ENCODE measurements at places on chromosomes 7 and 10.

DNA sequence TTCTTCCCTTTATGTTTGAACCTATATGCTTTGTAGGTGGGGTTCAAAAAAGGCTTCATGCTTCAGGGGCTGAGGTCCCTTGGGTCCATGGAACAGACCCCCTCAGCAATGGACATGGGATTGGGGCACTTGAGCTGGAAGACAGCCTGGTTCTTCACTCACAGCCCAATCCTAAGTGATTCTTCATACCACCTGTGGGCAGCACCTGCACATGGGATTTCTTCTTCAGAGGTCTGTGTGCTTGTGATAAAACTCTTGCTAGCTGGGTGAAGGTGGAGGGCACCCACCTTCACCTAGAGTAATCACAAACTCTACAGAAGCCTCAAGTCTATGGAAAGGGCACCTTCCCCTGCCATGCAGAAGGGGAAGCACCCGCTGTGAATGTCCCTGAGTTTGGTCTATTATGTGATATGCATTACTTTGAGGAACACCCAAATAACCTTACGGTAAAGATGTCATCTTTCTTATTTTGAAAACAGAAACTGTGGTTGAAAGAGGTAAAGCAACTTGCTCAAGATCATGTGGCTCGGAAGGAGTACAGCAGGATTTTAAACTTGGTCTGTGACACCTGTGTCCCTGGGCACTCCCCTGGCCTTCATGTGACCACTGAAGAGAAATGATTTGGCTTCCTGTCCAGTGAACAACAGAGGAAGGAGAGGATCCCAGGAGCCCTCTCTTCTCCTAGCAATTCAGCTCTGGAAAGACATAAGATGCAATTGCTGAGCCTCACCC is 469.5 kb upstream of the ZMIZ1 start:
- peak; percentile 0 for DNase-seq

DNA sequence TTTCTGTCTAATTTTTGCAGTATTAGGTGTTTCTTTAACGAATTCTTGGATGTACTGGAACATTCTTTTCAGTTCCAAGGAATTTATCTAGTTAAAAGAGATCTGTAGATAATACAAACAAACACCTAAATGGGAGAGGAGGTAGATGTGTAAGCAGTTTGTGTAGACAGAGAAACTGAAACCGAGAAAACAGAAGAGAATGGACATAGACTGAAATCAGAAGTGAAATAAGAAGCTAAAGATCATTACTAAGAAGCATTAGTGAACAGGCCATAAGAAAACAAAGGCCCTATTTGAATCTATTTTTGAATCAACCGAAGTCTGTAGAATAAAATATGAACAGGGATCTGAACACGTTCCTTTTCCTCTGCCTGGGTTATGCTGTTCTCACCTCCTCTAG is 26.5 kb upstream of the TMEM229A start:
- DNase-seq = no peak

GRCh38 chr7:114081606-114082425 is 163.0 kb upstream of the PPP1R3A start:
- DNase-seq = no peak

- no peak for DNase-seq
Measured at GRCh38 chr10:6383096-6383812, 180.5 kb downstream of the PFKFB3 start.

- DNase-seq = no peak
Measured at GRCh38 chr7:35753761-35754603, 46.9 kb upstream of the SEPTIN7 start.

- no peak for DNase-seq
Measured at GRCh38 chr10:23514321-23514720, 75.4 kb downstream of the OTUD1 start.

- DNase-seq = no peak
Measured at GRCh38 chr10:69759641-69760040, 42.1 kb upstream of the COL13A1 start.

DNA sequence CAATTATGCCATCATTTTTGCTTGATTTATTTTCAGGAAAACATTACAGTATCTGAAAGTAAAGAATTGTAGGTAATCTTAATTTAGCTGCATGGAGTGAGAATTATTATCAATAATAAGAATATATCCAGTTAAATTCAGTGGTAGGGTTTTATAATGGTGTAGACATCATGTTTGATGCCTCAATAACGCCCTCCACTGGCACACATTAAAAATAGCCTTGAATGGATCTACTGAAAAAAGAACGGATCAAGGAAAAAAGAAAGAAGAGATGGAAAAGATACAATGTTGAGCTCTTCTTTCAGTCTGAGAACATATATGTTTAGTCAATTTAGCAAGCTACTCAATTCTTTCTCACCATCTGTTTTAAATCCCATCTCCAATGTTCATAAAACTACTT is 319.2 kb downstream of the CDC14C start:
- DNase-seq = no peak

DNA sequence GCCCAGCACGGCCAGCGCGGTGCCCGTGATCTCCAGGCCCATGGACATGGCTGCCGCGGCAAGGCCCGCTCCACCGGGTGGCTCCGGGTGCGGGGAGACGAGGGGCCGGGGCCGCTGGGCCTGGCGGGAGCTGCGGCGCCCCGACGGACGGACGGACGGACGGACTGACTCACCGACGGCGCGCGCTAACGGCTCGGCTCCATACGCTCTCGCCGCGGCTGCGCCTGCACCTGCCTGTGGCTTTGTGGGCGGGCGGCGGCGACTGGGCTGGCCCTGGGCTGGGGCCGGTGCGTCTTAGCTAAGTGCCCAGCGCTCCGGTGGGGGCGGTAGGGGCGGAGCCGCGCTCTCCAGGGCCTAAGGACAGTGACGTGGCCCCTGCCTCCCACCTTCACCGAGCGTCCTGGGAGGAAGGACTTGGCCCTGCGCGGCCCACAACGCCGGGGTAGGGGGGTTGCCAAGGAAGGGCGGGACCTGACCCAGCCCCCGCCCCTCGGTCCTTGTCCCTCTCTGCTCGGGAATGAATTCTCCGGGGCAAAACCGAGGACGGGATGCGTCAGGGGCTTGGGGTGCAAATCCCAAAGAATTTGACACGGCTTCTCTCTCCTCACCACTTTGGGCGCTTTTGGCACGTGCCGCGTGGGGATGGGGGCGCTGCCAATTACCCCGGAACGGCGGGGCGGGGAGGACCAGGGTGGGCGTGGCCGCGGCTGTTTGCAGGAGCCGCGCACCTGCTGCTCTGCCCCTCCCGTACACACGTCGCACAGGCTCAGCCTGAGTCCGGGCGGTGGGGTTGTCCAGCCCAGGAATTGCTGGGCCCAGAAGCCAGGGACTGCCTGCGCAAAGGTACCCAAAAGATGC is at the start of gene CLDN3:
CLDN3 (minus strand) TSS at position 269 of the 858 bp plus-strand sequence; CDS start at position 48, 221 bp downstream.
- peak; percentile 96 for DNase-seq

GRCh38 chr10:22988581-22989360 is 60.9 kb downstream of the ARMC3 start:
- no peak for DNase-seq

GRCh38 chr7:130277763-130278643 is 11.3 kb downstream of the CPA2 start:
- DNase-seq = peak; percentile 67

DNA sequence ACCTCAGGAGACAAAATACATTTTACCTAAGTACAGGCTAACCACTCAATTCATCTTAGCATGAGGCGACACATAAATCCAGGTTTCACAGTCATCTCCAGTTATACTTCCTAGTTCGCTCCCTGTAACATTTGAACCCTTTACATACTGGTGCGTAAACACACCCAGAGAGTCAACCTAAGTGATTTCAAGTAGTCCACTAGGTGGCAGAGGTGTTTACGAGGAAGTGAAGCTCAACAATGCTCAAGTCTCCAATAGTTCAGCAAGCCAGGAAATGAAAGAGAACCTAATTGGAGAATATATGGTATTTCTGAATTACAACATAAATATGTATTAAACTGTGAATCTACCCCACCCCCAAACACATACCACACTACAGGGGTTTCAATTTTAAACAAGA is 76.3 kb upstream of the ABCB5 start:
- no peak for DNase-seq

- DNase-seq = no peak
Measured at GRCh38 chr10:11962176-11962575, 80.4 kb downstream of the UPF2 start.

DNA sequence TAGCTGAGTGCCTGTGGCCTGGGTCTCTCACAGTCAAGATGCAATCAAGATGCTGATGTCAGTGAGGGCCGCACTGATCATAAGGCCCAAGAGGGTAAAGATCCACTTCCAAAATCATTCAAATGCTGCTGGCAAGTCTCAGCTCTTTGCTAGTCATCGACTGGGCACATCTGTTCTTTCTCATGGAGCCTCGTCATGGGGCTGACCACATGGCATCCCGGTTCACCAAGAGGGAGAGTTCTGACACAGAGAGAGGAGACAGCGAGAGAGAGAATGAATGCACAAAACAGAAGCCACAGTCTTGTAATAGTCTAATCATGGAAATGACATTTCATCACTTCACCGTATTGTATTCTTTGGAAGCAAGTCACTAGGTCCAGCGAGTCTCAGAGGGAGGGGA is 1067.5 kb upstream of the C7orf33 start:
- DNase-seq = no peak

GRCh38 chr7:95089414-95090315 is 182.3 kb downstream of the PPP1R9A start:
- no peak for DNase-seq

DNA sequence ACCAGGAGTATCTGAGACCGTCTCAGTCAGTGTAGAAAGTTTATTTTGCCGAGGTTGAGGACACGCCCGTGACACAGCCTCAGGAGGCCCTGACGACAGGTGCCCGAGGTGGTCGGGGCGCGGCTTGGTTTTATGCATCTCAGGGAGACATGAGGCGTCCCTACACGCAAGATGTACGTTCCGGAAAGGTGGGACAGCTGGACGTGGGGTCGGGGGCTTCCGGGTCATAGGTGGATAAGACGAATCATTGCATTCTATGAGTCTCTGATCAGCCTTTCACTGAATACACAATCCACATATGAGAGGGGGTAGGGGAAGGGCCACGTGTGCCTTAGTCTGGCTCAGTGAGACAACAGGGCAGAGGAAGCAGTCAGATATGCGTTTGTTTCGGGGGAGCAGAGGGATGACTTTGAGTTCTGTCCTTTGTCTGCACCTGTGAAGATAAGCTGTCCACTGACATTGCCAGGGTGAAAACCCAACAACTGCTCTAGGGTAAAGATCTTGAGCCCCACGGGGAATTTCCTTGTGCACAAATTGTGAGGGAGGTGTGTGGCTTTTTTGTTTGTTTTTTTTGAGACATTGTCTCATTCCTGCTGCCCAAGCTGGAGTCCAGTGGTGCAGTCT is 66.2 kb downstream of the DNAJB6 start:
- no peak for DNase-seq

GRCh38 chr7:150858236-150859197 is 6.2 kb downstream of the AOC1 start:
- DNase-seq = peak; percentile 25

- no peak for DNase-seq
Measured at GRCh38 chr10:127194111-127194510, 2.3 kb downstream of the INSYN2A start.

- no peak for DNase-seq
Measured at GRCh38 chr7:5255832-5256231, 26.9 kb upstream of the SLC29A4 start.

- no peak for DNase-seq
Measured at GRCh38 chr7:41887416-41887815, 184.5 kb upstream of the INHBA start.

DNA sequence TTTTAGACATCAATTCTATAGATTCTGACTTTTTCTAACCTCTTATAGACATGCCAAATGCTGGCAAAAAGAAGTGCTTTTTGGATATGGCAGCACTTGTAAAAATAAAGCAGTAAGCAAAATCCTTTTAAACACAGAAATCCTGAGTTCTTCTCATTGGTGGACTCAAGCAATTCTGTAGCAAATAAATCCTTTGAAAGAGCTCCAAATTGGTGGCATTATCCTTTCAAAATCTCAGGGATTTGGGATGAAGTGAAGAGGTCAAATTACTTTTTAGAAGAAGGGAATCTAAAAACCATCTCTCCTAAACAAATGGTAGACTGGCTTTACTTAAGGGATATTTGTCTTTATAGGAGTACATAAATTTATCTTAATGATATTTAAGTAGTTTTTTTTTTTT is 17.5 kb upstream of the ASCC1 start:
- DNase-seq = no peak

- DNase-seq = no peak
Measured at GRCh38 chr7:141003172-141004065, 11.3 kb downstream of the MRPS33 start.

DNA sequence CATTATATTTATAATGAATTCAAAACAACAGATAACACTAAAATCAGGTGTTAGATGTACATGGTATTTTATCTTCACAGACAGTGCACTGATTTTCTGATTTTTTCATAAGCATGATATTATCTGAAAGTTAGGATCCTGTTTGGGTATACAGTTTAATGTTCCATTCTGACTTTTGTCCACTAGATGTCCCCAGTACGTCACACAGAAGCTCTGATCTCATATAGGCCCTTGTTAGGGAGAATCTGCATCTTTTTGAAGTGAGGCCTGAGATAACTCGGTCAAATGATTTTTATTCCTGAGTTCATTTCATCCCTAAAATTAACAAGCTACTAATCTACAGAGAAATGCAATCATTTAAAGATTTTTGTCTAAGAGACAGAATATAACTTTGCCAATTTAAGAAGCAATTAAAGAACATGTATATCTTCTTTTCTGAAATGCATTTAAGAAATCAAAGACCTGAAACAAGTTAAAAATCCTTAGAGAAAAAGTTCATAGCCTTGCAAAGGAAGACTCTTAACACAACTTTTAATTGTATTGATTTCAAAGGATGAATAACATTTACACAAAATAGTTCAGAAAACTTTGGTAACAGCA is 72.0 kb upstream of the TES start:
- DNase-seq = no peak

- DNase-seq = no peak
Measured at GRCh38 chr7:78015574-78016260, 217.1 kb downstream of the PHTF2 start.

- no peak for DNase-seq
Measured at GRCh38 chr10:15083674-15084501, 4.7 kb downstream of the ACBD7 start.

- no peak for DNase-seq
Measured at GRCh38 chr7:6392712-6393666, 54.8 kb downstream of the DAGLB start.

DNA sequence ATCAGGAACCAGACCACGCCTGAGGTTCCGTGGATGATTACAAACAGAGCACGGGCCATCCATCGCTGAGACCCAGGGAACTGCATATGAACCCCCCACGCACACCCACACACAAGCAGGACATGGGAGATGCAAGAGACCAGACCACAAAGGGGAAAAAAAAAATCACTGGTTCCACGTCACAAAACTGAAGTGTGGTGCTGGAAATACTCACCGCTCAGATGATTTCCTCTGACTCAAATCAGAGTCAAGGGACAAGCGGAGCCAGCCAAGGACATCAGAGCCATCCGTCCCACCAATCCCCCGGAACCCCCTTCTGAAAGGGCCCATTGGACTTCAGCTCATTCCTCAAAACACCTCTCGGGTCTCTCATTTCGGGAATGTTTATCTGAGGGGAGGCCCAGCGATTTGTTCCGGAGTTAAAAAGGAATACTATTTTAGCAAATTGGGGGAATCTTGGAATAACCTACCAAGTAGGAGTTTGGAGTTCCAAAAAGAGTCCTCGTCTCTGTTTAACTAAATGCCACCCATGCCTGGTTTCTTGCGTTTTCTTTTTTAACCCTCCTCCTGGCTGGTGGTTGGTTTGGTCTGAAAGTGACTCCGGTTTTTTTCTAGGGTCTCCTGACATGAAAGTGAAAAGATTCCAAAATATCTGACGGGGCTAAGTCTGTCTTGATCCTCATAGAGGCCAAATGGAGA is 15.0 kb downstream of the SNX8 start:
- DNase-seq = no peak

Data from H9 (cell line).